ENCODE measurements at places on chromosomes 4 and X.

DNA sequence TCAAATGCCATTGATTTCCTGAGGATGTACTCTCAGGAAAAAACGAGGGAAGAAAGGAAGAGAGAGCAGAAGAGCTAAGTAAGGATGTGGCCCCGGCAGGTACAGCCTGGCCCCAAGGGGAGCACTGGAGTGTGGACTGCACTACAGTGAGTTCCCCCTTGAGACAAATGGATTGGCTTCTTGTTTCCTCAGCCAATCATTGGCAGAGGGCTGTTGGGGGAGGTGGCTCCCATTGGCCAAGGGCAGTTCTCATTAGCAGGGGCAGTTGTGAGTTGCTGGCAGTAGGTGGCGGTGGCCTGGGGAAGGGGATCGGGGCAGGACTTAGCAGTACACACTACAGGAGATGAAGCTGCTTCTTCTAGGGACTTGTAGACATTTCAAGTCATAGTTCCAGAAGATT is 24.1 kb upstream of the OCIAD2 start:
- DNase-seq: no peak

DNA sequence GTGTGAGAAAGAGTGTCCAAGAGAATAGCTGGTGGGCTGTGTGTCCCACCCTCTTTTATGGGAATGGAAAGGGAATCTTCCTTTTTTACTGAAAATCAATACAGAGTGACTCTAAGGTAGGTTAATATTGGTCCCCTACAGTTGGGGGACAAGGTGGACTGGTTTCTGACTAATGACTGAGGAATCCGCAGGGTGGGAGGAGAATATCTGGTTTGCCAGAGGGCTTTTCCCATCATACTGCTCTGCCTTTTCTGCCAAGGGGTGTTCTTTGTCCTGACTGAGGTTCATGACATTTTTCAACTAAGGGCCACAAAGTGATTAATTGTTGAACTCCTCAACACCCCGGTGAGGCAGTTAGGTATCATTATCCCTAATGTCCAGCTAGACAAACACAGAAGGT is 261.6 kb downstream of the SPATA18 start:
- no peak for DNase-seq

DNA sequence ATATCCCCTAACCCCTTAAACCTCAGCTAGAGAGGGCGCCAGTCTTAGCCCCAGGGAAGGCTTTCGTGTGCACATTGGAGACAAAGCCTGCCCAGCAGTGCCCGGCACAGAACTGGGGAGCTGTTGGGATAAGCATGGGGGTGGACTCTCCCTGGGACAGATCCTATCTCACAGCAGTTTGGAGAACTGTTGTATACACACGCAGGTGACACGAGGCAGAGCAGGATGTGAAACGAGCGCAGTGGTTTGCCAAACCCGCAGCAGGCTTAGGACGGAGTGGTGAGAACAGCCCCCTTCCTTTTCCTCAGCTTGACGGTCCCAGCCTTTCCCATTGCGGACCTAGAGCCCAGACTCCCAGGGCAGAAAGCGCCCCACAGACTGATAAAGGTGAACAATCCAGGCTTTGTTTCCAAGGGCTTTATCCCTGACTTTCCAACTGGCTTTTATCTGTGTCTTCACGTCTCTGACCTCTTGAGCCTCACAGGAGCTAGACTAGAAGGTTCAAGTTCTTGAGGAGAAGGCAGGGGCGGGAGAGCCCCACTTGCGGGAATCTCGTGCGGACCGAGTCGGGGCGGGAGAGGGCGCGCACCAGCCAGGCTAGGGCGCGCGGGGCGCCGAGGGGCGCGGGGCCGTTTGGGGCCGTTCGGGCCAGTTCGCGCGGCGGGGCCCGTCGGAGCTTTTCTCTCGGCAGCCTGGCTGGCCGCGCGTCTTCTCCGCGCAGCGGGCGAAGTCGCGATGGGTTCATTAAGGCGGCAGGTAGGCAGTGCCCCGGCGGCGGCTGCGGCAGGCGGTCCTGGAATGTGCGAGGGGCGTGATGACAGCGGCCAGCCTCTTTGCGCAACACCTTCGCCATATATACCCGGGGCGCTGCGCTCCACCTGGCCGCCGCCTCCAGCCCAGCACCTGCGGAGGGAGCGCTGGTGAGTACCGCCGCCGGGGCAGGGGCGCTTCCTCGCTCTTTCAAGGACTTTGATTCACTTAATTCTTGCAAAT is at the start of gene SLC34A2:
Gene SLC34A2 (plus strand): TSS at position 881 of the 993 bp plus-strand sequence. CDS start 6,650 bp downstream, outside the sequence.
- DNase-seq: no peak

GRCh38 chrX:8861908-8862307 is 60.7 kb upstream of the FAM9A start:
- DNase-seq: no peak

DNA sequence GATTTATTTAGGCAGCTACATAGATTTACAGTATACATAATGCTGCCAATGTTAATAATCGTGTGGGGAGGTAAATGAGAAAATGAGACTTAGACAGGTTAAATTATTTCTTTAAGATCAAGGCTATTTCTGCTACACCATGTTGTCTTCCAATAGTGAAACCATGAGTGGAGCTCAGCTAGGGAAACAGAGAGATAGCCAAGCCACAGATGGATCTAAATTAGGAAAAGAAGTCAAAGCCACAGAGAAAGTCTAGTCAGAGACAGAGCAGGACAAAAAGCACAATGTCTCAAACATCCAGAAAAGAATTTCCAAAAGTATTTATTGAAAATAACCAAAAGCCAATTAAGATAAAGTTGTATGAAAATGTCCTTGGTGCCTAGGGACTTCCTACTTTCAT is 867.2 kb upstream of the GRID2 start:
- no peak for DNase-seq

- no peak for DNase-seq
Measured at GRCh38 chr4:179871726-179872125, 2371.5 kb upstream of the TENM3 start.

- DNase-seq: no peak
Measured at GRCh38 chrX:44723426-44723825, 120.4 kb upstream of the DUSP21 start.

- DNase-seq: no peak
Measured at GRCh38 chrX:12989461-12989860, 14.6 kb downstream of the TMSB4X start.

DNA sequence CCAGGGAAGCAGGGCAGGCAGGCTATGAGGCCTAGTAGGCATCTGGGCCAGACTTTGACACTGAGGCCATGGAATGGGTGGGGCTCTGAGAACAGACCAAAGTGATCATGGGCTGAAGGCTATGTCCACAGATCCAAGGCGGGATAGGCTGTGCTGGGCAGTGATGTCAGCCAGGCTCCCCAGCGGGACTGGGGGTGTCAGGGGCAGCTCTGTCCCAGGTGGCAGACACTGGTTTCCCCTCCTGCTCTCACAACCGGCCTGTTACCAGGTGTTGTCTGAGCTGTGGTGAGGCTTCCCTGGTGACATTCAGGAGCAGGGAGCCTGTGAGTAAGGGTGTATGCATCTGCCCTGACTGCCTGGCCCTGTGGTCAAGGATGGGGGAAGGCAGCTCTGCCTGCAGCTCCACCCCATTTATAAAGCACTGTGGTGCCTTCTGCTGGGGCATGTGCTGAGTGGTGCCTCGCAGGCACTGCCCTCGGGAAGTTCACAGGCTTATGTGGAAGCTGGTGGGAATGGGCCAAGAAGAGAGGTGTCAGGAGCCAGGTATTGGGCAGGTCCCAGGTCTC is 2.9 kb downstream of the IL9R start:
- DNase-seq: no peak

DNA sequence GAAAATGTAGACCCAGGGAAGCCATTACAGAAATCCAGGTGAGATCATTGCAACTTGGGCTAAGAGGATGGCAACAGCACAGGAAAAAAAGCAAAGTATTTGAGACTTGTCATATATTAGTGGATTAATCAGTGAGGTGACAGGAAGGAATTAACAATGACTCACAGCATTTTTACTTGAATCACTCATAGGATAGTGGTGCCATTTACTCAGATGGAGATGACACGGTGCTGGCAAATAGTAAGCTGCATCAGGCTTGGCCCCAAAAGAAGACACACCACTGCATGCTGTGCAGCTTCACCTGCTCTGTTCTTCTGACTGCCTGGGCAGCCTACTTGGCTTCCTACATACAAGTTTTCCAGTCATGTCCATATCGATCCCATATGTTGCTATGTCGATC is 144.8 kb downstream of the FRYL start:
- DNase-seq: no peak

- no peak for DNase-seq
Measured at GRCh38 chr4:55030589-55030988, 94.8 kb downstream of the KDR start.

DNA sequence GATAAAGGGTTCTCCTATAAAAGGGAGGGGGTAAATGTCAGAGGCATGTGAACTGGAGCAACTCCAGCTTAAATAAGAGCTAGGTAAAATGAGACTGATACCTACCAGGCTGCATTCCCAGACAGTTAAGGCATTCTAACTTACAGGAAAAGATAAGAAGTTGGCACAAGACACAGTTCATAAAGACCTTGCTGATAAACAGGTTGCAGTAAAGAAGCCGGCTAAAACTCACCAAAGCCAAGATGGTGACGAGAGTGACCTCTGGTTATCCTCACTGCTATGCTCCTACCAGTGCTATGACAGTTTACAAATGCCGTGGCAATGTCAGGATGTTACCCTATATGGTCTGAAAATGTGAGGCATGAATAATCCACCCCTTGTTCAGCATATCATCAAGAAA is 13.1 kb upstream of the SULT1B1 start:
- no peak for DNase-seq

GRCh38 chrX:123809854-123810375 is 49.9 kb upstream of the XIAP start:
- no peak for DNase-seq

- no peak for DNase-seq
Measured at GRCh38 chr4:123405267-123405865, 8.8 kb downstream of the SPRY1 start.

DNA sequence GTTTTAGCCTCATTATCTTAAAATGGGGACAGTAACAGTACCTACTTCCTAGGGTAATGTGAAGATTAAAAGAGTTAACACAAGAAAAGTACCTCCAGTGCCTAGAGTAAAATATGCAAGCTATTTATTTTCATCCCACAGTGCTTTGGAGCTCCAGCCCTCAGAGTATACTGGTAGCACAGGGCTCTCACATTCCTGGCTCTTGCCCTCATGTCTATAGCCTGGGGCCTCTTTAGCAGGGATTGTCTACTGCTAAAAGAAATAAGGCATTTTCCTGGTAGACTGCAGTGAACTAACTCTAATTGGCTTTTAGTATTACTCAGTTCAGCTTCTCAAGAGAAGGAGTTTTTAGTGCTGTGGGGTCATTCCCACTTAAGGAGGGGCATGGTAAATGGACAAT is 60.8 kb downstream of the RRAGB start:
- DNase-seq: no peak

- no peak for DNase-seq
Measured at GRCh38 chr4:100833906-100834305, 316.1 kb upstream of the EMCN start.

DNA sequence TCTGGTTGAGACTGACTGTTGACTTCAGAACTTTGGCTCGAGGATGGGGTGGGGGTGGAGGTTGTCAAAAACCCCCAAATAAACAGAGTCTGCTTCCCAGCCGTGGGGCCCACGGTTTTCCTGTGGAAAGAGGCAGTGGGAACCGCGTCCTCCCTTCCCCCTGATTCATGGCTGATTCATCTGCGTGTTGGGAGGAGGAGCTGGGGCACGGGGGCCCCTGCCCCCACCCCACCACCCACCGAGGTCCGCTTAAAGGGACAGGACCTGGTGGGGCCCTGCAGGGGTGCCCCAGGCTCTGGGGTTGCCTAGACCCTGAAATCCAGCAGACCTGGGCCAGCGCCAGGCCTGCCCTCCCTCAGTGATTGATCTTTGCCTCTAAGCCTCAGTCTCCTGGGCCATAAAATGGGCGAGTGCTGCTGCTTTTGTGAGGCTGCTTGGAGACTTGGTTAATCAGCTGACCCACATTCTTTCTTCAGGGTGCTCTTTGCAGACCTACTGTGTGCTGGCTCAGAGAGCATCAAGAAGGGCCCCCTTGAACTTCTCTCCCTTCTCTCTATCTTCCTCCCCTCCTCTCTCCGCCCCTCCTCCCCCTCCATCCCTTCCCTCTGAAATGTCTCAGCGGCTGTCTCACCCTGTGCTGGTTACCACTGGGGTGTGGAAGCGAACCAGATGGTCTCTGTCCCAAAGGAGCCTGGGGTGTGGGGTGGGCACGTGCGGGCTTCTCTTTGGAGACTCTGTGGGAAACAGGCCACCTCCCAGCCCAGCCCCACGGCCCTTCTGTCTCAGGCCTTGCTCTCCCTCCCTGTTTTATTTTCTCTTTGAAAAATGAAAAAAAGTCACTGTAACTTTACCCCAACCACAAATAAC is 9.1 kb downstream of the HTRA3 start:
- peak; percentile 96 for DNase-seq

DNA sequence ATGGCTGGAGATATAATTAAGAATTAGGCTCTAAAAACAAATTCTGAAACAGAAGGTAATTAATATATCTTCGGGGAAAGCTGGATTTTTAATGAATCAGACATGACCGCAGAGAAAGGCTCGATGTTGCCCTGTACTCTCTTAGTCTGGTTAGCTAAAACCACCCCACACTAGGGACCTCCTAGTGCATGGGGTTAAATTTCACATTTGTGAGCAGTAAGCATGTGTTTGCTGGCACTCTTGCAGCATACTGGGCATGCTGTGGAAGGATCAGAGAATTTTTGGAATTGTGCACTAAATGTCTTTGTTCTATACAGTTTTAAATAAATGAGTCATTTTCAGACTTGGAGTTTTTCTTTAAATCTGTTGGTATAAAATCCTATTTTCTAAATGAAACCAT is 475.6 kb upstream of the FTHL17 start:
- no peak for DNase-seq

DNA sequence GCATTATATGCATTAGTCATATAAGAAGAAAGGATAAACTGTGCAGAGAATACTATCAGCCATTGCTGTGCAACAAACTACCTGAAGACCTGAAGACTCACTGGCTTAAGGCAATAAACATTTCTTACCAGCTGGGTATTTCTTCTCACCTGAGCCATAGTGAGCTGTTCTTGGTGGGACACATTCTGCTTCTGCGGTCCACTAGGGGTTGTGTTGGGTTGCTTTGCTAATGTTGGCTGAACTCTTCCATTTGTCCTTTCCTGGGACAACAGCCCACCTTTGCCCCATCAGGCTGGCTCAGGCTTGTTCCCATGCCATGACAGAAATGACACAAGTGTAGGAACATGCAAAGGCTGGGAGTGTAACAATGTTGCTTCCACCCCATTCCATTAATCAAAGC is 388.6 kb downstream of the PCDH7 start:
- no peak for DNase-seq

GRCh38 chr4:70992391-70992881 is 1.0 kb upstream of the DCK start:
- DNase-seq: no peak

DNA sequence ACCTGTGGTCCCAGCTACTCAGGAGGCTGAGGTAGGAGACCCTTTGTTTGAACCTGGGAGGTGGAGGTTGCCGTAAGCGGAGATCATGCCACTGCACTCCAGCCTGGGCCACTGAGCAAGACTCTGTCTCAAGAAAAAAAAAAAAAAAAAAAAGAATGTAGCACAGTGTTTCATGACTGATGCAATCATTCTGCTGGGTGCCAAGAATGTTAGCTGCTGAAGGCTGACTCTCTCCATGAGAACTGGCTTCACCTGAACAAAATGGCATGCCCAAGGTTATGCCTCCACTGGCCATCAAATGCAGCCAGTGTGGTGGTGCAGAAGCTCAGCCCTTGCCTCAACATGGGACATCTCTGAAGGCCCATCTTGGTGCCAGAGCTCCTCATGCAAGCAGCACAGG is 412.1 kb downstream of the ADAM29 start:
- DNase-seq: peak; percentile 10

- DNase-seq: no peak
Measured at GRCh38 chrX:96979766-96980165, 96.1 kb downstream of the RPA4 start.

GRCh38 chrX:3713937-3714434 is 537 bp upstream of the PRKX start:
- no peak for DNase-seq

GRCh38 chr4:22969287-22969896 is 276.7 kb downstream of the GBA3 start:
- peak; percentile 86 for DNase-seq
